Natural killer cell treated with Interleukin-12 subunit alpha and Interleukin-12 subunit beta and Interleukin-15 and Interleukin-18, amount 100 ng/mL, for 72 hours (primary cell): ENCODE measurements at places on chromosomes 12 and 14. TPM values are rescaled to one million over a fixed set of nuclear protein-coding genes. Genes with fewer than 3 reads are reported as not detected.

DNA sequence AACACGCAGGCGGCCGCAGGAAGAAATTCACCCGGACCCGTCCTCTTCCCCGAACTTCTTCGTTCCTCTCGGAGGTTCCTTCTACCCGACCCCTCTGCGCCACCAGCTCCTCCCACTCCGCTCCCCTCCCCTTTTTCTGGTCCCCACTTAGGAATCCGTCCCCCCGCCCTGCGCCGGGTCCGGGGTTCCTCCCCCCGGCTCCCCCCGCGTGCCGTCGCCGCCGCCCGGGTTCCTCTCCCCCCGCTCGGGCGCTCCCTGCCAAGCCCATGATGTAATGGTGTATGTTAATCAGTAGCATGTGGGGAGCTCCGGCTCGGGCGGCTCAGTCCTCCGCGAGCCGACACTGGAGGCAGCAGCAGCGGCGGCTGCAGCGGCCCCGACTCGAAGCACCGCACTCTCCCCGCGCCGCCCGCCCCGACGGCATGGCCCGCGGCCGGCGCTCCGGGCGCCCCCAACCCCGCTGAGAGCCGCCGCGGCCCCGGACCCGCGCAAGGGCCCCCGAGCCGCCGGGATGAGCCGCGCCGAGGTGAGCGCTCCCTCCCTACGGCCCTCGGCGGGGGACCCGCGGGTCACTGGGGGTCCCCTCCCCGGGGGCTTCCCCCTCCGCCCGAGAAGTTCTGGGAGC is 1.0 kb upstream of the SAMD4A start:
- peak; percentile 78 for DNase-seq
- H3K4me3 ChIP-seq, result peak overlapping the region; percentile 65
- no peak overlapping the region for H3K27ac ChIP-seq

DNA sequence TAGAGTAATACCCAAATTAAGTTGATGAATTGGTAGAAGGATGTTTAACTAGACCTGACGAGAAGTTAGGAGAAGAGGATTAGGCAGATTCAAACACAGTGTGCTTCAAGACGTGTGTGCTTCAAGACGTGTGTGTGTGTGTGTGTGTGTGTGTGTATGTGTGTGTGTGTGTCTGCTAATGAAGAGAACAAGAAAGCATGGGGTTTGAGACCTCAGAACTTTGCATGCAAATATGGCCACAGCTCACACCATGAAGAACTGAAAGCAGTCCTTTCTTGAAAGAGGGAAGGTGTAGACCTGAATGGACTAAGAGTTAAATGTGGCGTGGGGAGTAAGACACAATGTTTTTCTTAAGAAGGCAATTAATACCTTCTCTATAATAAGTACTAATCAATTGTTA is 32.5 kb upstream of the SSPN start:
- peaks cover 19% of the 10 kb centered on the region for H3K27me3 ChIP-seq
- no peak overlapping the region for H3K27ac ChIP-seq
- no peaks in the 10 kb centered on the region for H3K4me1 ChIP-seq
- no peak for DNase-seq
- H3K4me3 ChIP-seq, result no peak overlapping the region

GRCh38 chr14:22479132-22479531 is 109.9 kb downstream of the DAD1 start:
- H3K27me3 ChIP-seq, result no peaks in the 10 kb centered on the region
- H3K36me3 ChIP-seq, result peaks cover 6% of the 10 kb centered on the region
- peaks cover 90% of the 10 kb centered on the region for H3K4me1 ChIP-seq
- DNase-seq, result no peak
- peak overlapping the region; percentile 87 for H3K4me3 ChIP-seq

DNA sequence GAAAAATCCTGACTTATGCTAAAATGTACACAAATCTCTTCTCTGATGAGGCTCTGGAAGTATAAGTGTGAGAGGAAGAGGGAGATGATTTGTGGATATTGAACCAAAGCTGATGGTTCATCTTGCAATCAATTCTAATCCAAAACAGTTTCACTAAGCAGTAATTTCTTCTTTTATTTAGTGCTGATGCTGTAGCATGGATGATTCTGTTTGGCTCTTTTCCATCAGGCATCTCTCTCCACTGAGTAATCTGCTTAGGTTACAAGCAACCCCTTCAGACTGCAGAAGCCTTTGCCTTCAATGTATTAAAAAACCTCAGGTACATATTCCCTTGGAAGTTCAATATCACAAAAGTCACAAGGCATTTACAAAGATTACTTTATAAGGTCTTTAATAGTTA is 159.1 kb upstream of the CCDC198 start:
- no peak for DNase-seq
- no peak overlapping the region for H3K4me3 ChIP-seq
- H3K4me1 ChIP-seq, result no peaks in the 10 kb centered on the region
- H3K27me3 ChIP-seq, result no peaks in the 10 kb centered on the region

GRCh38 chr12:3885277-3886094 is 12.3 kb upstream of the PARP11 start:
- peak overlapping the region; percentile 22 for H3K4me3 ChIP-seq
- no peak for DNase-seq
- peaks cover 8% of the 10 kb centered on the region for H3K27me3 ChIP-seq
- no peak overlapping the region for H3K27ac ChIP-seq

GRCh38 chr12:132734206-132734605 is 23.6 kb downstream of the PGAM5 start:
- H3K27ac ChIP-seq, result no peak overlapping the region
- H3K4me1 ChIP-seq, result no peaks in the 10 kb centered on the region
- H3K4me3 ChIP-seq, result no peak overlapping the region
- peaks cover 51% of the 10 kb centered on the region for H3K36me3 ChIP-seq
- DNase-seq, result no peak
- no peaks in the 10 kb centered on the region for H3K27me3 ChIP-seq

DNA sequence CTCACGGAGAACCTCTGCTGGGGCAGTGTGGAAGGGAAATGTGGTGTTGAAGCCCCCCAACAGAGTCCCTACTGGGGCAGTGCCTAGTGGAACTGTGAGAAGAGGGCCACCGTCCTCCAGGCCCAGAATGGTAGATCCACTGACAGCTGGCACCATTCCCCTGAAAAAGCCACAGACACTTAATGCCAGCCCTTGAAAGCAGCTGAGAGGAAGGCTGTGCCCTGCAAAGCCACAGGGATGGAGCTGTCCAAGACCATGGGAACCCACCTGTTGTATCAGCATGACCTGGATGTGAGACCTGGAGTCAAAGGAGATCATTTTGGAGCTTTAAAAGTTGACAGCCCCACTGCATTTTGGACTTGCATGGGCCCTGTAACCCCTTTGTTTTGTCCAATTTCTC is 363.5 kb upstream of the PRICKLE1 start:
- no peak overlapping the region for H3K27ac ChIP-seq
- DNase-seq, result no peak
- no peak overlapping the region for H3K4me3 ChIP-seq
- no peaks in the 10 kb centered on the region for H3K4me1 ChIP-seq
- H3K27me3 ChIP-seq, result no peaks in the 10 kb centered on the region
- H3K36me3 ChIP-seq, result peaks cover 17% of the 10 kb centered on the region

DNA sequence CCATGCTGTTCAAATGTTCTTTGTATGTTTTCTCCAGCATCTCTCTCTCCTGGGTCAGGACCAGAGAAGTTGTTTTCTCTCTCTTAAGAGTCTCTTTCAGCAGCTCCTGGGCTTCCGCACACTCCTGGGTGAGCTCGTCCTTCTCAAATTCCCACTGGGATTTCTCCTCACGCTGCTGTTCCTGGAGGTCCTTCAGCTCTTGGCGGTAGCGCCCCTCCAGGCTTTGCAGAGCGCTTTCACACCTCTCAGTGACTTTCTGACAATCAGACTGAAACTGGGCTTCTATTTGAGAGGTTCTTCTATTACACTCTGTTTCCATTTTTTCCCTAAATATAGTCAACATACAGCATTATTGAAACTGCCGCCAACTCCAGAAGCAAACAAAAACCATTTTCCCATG is 72.7 kb downstream of the NIN start:
- peaks cover 34% of the 10 kb centered on the region for H3K36me3 ChIP-seq
- no peak for DNase-seq

DNA sequence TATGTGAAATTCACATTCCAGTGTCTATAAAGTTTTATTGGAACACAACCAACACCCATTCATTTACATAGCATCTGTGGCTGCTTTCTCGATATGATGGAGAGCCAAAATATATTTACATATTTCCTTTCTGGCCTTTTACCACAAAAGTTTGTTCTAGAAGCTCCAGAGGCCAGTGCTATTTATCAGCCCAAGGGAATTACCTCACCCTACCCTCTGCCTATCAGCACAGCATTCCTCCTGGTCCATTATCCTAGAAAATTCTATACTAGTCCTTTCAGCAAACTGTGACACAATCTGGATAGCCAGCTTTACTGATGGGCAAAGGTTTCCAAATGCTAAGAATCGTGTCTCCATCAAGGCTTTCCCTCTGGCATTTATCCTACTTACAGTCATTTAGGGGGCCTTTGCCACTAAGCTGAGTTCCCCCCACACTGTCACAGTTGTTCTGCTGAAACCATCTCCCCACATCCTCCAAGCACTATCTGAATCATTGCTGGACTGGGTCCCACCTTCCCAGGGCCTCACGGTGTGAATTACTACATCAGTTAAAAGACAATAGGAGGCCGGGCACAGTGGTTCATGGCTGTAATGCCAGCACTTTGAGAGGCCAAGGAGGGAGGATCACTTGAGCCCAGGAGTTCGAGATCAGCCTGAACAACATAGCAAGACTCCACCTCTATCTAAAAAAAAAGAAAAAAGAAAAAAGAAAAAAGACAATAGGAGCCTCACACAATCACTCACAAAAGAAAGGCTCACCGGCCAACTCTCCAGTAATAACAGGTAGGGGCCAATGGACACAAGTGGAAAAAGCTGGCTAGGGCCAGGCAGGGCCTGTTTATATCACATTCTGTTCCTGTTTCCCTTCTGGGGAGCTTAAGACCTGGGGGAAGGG is 12.1 kb downstream of the SYNE3 start:
- peaks cover 18% of the 10 kb centered on the region for H3K36me3 ChIP-seq
- H3K4me3 ChIP-seq, result peak overlapping the region; percentile 80
- peak; percentile 76 for DNase-seq
- peaks cover 58% of the 10 kb centered on the region for H3K4me1 ChIP-seq

DNA sequence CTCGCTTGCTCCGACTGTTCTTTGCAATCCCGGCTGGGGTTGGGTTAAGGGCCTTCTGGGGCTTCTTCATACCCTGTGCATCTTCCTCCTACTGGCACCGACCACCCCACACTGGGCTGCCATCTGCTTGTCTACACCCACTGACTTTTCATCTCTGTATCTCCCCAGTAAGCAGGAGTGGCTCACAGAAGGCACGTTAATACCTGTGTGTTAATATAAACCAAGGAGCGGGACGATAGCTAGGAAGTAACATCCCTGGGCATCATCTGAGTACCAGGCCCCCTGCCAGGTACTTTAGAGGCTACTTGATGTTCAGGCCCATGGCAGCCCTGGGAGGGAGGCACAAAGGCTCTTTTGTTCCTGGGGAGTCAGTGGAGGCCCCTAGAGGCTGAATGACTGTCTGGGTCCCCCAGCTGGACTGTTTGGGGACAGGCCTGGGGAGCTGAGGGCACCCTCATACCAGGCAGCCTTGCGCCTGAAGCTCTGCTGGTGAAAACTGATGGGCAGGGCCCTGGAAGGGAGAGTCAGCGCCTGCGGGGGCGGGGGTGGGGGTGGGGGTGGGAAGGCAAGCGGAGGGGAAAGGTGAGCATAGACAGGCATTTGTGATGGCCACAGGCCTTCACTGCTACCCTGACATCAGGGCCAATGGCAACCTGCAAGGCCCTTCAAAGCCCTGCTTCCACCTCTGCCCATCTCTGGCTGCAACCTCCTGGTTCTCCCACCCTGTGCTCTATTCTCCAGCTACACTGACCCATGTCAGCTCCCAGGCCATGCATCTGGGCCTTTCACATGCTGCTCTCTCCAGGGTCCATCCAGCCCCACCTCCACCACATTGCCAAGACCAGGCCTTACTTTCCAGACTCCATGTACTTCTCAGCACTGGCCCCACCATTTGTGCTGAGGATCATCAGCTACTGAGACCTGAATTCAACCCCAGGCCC is 34.2 kb upstream of the DEGS2 start:
- no peaks in the 10 kb centered on the region for H3K36me3 ChIP-seq
- H3K4me3 ChIP-seq, result peak overlapping the region; percentile 76
- no peaks in the 10 kb centered on the region for H3K27me3 ChIP-seq
- H3K27ac ChIP-seq, result peak overlapping the region; percentile 86
- peaks cover 8% of the 10 kb centered on the region for H3K4me1 ChIP-seq
- no peak for DNase-seq

GRCh38 chr12:110498984-110499706 is 2.8 kb downstream of the VPS29 start:
- no peak for DNase-seq
- H3K36me3 ChIP-seq, result peaks cover 10% of the 10 kb centered on the region
- peak overlapping the region; percentile 59 for H3K4me3 ChIP-seq
- H3K27me3 ChIP-seq, result no peaks in the 10 kb centered on the region
- peak overlapping the region; percentile 85 for H3K27ac ChIP-seq
- peaks cover 19% of the 10 kb centered on the region for H3K4me1 ChIP-seq

GRCh38 chr12:106386813-106387535 is 29.4 kb downstream of the POLR3B start:
- no peak overlapping the region for H3K4me3 ChIP-seq
- no peak for DNase-seq
- no peaks in the 10 kb centered on the region for H3K27me3 ChIP-seq

DNA sequence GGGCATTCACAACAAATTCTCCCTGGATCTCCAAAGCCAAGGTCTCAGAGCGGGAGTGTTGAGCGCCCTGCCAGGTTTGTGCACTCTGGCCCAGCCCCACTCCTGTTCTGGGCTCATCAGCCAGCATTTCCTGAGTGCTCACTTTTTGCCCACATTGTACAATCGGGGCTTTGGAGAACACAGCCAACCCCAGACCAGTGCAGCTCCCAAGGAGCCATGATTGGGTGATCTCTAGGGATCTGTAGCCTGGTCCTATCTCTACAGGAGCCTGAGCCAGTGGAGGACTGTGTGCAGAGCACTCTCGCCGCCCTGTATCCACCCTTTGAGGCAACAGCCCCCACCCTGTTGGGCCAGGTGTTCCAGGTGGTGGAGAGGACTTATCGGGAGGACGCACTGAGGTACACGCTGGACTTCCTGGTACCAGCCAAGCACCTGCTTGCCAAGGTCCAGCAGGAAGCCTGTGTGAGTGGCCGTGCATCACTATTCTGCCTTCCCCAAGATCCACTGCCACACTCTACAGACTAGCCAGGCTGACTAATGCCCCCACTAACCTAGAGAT is 2.8 kb downstream of the ARHGEF40 start:
- peak overlapping the region; percentile 42 for H3K4me3 ChIP-seq
- DNase-seq, result peak; percentile 49
- peaks cover 25% of the 10 kb centered on the region for H3K4me1 ChIP-seq
- no peak overlapping the region for H3K27ac ChIP-seq

GRCh38 chr12:9643266-9643660 is 26.2 kb upstream of the CLEC2D start:
- DNase-seq, result no peak
- no peaks in the 10 kb centered on the region for H3K27me3 ChIP-seq
- peak overlapping the region; percentile 100 for H3K4me3 ChIP-seq
- peaks cover 55% of the 10 kb centered on the region for H3K4me1 ChIP-seq
- H3K27ac ChIP-seq, result peak overlapping the region; percentile 97

The TAS2R30 gene
- 3.6 TPM for total RNA-seq

The KRT77 gene
- total RNA-seq, result not detected

The RDH16 gene
- 0.78 TPM for total RNA-seq

The RPL36AL gene
- 186 TPM for total RNA-seq

The AMDHD1 gene
- total RNA-seq, result 0.74 TPM

The SLIRP gene
- total RNA-seq, result 98.3 TPM

The NRIP2 gene
- not detected for total RNA-seq

The DPPA3 gene
- total RNA-seq, result not detected

The COX8C gene
- not detected for total RNA-seq

The TMCC3 gene
- total RNA-seq, result 1.8 TPM

The KRT74 gene
- total RNA-seq, result not detected

The WNT5B gene
- total RNA-seq, result not detected
